CD4-positive, alpha-beta T cell treated with Interleukin-21 for 1 hour (primary cell): ENCODE measurements at places on chromosomes 12 and 14.

- DNase-seq, result no peak
Measured at GRCh38 chr12:113220593-113221180, 577 bp upstream of the TPCN1 start.

DNA sequence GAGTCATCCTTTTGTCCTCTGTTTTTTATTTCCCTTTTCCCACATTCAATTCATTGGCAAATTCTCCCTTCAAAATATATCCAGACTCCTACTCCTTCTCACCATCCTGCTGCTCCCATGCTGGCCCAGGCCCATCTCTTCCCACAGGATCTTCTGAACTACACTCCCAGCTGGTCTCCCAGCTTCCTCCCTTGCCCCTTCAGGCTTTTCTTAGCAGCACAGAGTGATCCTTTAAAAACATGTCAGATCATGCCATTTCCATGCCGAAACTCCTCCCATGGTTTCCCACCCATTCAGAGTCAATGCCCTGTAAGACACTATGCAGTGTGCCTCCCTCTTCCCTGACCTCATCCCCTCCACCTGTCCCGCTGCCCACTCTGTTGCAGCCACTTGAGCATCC is 2.4 kb upstream of the KRT84 start:
- no peak for DNase-seq

DNA sequence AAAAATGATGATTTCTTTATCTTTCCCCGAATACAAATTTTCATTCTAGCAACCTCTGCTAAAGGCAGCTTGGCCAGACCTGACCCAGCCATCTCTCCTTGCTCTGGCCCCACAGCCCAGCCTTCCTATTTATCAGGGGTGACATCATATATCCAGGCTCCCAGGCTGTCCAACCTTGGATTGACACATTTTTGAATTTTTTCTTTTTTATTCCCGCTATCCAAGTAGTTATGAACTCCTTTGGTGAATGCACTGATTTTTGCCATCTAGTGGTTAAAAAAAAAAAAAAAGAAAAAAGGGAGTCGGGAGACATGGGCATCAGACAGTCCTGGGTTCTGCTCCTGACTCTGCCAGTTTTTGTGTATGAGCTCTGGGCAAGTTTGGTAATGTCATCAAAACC is 120.5 kb downstream of the PTPN11 start:
- DNase-seq, result no peak

DNA sequence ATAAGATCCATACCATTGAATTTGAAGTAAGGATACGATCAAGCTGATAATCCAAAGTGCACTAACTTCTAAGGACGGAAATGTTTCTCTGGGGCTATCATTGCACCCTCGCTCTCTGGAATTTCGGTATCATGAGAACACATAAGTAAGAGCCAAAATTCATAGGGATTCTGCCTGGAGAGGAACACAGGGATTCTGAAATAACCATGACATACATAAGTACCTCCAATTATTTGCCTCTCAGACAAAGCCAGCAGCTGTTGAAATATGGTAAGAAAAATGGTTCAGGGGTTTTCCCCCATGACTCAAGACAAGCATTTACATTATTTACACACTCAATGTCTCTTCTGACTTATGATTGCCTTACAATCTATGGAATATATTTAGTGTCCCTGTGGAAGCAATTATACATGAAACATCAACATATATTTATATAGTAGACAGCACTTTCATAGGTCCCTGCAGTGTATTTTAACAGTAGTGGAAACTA is 1123.6 kb upstream of the SEL1L start:
- DNase-seq, result no peak

GRCh38 chr14:80523518-80524117 is 312.3 kb upstream of the DIO2 start:
- no peak for DNase-seq

GRCh38 chr12:129207084-129207483 is 353.8 kb downstream of the GLT1D1 start:
- DNase-seq, result no peak

GRCh38 chr12:122932207-122932606 is 34.1 kb downstream of the ABCB9 start:
- DNase-seq, result no peak

DNA sequence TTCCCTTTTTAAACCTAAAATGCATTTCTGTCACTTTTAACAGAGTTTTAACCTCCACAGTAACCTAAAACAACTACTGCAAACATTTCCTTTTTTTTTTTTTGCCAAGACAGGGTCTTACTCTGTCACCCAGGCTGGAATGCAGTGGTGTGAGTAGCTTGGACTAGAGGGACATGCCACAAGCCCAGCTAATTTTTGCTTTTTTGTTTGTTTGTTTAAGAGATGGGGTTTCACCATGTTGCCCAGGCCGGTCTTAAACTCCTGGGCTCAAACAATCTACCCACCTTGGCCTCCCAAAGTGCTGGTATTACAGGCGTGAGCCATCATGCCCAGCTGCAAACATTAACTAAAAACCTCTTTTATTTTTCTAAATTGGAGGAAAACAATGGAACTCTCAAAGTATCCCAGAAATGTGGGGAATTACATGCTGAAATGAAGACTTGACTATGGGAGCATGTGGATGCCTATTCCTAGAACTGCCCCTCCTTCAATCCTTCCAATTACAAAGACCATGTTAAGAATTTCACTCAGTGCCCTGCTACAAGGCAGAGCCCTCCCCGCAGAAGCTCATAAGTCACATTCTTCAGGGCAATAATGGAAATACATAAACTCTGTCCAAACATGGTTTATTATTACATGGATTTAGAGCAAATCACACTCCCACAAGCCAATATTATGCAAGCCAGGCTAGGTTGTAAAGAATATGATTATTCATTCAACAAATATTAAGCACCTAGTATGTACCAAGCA is 66.9 kb downstream of the C12orf56 start:
- DNase-seq, result no peak

GRCh38 chr14:68932231-68932630 is 46.9 kb downstream of the ACTN1 start:
- DNase-seq, result no peak

DNA sequence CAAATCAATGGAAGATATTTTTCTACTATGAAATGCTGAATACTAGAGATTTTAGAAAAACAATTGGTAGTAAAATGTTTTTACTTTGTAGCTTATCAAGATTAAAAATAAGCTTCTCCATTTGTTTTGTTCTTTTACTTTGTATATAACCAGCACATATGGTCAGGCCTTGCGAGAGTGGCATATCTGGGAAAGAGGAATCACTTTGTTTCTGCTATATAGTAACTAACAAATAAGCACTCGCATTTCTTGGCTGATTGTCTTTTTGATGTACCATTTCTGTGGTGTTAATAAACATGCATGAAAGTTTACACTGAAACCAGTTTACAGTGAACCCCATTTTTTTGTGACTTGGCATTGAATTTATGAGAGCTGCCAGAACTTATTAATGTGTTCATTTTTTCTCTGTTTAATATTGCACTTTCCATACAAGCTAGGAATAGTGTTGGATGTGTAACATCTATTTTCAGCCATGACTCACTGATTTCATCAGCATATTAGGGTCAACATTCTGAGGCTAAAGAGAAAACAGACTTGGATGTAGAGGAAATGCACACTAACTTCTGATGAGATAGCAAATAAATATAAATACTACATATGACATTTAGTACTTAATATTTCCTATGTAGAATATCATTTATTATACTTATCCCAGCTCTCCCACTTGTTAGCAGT is 635.5 kb downstream of the KCNH5 start:
- DNase-seq, result no peak
